H9 (cell line): ENCODE measurements at places on chromosomes 6 and 20. TPM values are rescaled to one million over a fixed set of nuclear protein-coding genes. Genes with fewer than 3 reads are reported as not detected.

DNA sequence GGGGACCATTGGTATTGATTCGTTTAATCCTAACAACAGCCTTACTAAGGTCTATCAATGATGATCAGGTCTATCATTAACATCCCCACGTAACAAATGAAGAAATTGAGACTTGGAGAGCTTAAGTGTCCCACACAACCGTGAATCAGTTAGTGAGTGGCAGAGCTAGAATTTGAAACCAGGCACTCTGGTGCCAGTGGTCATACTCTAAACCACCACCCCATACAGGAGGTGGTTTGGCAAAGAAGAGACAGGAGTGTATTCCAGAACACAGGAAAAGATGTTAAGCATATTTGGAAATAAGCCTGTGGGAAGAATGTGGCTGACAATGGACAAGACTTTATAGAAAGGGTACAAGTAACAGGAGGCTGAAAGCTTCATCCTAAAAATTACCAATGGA, 35.7 kb upstream of the MARCKS start:
- DNase-seq, result no peak

DNA sequence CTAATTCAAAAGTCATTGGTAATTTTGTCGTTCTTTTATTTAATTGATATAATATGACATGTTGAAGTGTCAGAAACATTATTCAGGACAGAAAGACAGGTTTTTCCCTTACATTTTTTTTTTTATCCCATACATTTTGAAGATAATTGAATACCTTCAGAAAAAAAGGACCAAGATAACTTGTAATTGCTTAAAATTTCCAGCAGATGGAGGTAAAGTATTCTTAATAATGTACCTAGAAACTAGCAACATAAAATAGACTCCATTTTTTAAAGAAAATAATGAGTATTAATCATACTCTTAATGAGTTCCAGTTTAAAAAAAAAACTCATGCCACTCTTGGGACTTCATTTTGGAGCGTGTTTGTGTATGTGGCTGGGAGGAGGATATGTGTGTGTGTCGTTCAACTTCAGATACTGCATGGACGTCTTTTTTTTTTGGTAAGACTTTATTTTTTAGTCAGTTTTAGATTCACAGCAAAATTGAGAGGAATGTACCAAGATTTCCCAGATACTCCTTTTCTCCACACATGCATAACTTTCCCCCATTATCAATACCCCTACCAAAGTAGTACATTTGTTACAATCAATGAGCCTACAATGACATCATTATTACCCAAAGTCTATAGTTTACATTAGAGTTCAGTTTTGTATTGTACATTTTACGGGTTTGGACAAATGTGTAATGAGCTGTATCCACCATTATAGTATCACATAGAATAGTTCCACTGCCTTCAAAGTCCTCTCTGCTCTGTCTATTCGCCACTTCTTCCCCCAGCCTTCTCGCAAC, 79.4 kb downstream of the ROS1 start:
- DNase-seq, result no peak

GRCh38 chr6:56359201-56359899, 112.0 kb upstream of the COL21A1 start:
- peak; percentile 58 for DNase-seq

DNA sequence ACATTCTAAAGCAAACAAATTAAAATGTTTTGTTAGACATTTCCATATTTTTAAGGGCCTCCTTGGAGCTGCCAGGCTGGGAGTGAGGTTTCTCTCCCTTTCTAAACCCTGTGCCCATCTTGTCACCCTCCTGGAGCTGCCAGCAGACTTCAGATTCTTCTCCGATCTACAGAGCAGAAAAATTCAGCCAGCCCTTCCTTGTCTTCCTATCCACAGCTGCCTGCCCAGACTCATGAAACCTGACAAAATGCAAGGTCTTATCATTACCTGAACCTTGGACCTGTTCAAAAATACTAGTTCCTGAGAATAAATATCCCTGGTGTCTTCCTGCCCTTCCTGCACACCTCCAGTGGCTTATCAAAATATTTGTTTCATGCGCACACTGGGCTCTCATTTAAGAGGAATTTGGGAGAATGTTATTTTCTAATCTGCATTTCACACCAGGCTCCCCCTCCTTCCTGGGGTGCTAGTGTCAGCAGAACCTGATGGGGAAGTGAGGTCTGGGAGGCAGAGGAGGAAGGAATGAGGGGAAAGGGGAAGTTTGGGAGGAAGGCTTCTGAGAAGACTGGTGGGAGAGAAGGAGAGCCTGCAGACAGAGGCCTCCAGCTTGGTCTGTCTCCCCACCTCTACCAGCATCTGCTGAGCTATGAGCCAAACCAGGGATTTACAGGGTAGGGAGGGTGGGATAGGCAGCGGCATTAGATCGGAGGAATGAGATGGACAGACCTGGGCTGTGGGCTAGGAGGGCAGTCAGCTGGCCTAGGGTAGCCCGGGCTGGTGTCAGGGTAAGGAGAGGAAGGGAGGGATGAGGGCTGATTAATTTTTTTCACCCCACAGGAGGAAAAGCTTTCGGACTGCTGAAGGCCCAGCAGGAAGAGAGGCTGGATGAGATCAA, at the start of gene AIF1:
AIF1 (plus strand) TSS at position 551 of the 895 bp plus-strand sequence; CDS start at position 647, 96 bp downstream.
- DNase-seq, result no peak

- no peak for DNase-seq
Observed at GRCh38 chr6:138044458-138044857, 62.8 kb downstream of the PERP start.

- no peak for DNase-seq
Observed at GRCh38 chr20:60424267-60424902, 466.2 kb downstream of the CDH26 start.

- no peak for DNase-seq
Observed at GRCh38 chr20:44367746-44368145, 12.2 kb downstream of the HNF4A start.

- peak; percentile 96 for DNase-seq
Observed at GRCh38 chr20:62929051-62929538, 2.8 kb upstream of the DIDO1 start.

DNA sequence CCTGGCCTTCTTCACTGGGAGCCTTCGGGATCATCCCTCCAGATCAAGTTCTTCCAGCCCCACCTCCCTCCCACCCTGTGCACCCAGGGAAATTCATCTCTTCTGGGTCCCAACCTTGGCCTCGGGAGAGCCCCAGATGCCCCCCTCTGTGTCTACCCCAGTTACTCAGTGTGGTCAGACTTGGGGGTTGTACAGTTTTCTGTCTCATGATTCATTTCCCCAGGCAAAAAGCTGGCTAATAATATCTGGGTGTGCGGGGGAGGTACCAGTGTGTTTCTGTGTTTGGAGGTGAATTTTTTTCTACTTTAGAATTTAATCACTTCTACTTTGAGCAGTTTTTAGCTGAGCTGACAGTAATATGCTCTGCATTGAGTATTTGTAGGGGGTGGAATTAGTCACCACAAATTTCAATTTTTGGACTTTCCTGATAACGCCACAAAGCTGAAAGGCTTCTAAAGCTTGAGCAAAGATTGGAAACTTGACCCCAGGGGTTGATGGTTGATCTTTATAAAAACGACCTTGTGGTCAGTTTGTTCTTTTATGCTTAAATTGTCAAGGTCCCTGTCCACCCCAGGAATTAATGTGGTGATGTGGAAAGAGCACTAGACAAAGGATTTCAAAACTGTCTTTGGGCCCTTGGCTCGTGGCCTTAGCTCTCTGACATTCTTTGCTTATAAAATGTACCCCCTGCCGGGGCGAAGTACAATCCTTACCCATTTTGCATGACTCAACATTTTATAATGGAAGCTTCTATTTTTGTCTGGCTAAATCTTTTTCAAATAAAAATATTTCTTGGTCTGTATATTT, 284.7 kb upstream of the TAB2 start:
- DNase-seq, result no peak

- DNase-seq, result peak; percentile 75
Observed at GRCh38 chr20:19212821-19213502, 520 bp downstream of the SLC24A3 start.

GRCh38 chr20:64247970-64248841, 7.3 kb upstream of the PCMTD2 start:
- DNase-seq, result no peak

- no peak for DNase-seq
Observed at GRCh38 chr20:45096781-45097180, 4.1 kb downstream of the KCNS1 start.

GRCh38 chr6:132179955-132180354, 221.3 kb downstream of the MOXD1 start:
- DNase-seq, result no peak

DNA sequence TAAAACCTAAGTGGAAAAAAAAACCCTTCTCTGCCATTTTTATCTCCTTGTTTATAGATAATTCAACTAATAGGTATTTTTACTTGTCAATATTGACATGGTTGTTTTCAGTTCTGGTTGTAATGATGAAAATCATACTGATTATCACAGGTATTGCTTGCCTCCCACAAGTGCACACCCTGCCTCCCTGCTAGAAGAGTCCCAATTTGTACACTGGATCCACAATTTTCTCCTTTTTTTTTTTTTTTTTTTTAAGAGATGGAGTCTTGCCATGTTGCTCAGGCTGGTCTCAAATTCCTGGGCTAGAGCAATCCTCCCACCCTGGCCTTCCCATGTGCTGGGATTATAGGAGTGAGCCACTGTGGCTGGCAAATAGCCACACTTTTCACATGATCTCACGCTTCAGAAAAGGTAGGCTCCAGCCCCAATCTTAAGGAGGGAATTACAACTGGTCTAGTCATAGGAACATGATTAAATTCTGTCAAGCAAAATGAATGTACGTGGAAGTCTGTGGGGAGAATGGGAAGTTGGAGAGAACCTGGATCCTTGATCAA, 12.3 kb downstream of the DYNLT2 start:
- no peak for DNase-seq

Gene OR2B6
- total RNA-seq, result not detected in 2 replicates

Gene ASIP
- not detected in 2 replicates for total RNA-seq

Gene SKIC2
- total RNA-seq, result 78.8 and 86.2 TPM in 2 replicates

Gene GTSF1L
- total RNA-seq, result not detected in 2 replicates

Gene ANKRD66
- total RNA-seq, result not detected in 2 replicates

Gene TP53TG5
- total RNA-seq, result 0.59 TPM in 1 of 2 replicates, not detected in the other

Gene TCFL5
- total RNA-seq, result 15.9 and 16.4 TPM in 2 replicates
